ENCODE measurements at places on chromosomes 16 and 17.

DNA sequence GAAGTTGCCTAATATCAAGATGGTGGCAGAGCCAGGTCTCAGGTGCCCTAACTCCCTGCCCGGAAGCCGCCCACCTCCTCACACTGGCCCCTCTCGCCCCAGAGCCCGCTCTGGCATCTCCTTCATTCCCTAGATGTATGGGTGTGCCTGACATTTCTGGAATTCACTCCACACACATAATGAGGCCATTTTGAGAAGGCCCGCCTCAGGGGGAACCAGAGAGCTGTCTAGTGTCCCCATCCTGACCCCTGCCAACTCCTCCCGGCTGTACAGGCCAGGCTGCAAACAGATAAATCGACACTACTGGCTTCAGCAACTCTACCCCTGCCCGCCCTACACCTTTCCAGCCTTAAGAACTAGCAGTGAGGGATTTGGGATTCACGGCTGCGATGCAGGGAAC is 7.7 kb downstream of the WNT3 start:
- DNase-seq = no peak

DNA sequence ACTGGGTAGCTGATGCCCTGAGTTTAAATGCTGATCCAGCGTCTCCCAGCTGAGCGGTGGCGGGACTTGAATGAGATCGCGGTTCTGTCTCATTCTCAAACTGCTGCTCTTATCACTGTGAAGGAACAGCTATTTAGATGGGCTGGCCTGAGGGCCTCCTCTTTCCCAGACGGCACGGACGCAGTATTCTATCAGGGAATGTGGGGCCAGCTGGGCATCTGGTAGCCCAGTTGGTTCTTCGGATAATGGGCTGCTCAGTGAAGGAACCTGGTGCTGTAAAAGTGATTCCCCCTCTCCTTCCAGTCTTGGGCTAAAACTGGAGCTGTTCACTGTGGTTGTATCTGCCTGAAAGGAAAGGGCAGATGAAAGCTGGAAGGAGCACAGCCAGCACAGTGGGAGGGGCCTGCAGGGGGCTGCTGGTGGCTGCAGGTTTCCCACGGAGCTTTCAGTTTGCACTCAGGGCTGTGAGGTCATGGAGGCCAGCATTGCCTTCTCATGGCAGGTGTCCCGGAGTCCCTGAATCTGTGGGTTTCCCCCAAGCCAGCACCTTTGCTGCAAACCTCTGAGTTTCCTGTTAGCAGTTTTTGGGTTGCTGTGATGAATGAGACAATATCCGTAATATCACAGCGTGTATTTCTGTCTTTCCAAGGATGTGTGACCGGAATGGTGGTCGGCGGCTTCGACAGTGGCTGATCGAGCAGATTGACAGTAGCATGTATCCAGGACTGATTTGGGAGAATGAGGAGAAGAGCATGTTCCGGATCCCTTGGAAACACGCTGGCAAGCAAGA is 3.6 kb downstream of the IRF8 start:
- DNase-seq = peak; percentile 43

- no peak for DNase-seq
Observed at GRCh38 chr17:34095106-34095505, 160.0 kb upstream of the CCL2 start.

DNA sequence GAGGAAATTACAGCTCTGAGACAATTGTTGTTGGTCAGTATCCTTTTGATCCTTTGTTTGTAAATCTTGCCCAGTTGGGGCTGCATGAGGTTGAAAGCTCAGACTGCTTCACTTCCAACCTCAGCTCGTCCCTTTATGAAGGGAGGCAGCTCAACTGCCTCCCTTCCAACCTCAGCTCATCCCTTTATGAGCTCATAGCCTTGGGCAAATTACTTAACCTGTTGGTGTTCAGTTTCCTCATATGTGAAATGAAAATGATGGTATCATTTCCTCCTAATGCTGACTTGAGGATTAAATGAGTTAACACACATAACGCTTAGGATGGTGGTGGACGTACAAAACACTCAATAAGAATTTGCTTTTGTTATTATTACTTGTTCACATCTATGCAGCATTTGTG is 265.1 kb downstream of the CDH13 start:
- DNase-seq = no peak

DNA sequence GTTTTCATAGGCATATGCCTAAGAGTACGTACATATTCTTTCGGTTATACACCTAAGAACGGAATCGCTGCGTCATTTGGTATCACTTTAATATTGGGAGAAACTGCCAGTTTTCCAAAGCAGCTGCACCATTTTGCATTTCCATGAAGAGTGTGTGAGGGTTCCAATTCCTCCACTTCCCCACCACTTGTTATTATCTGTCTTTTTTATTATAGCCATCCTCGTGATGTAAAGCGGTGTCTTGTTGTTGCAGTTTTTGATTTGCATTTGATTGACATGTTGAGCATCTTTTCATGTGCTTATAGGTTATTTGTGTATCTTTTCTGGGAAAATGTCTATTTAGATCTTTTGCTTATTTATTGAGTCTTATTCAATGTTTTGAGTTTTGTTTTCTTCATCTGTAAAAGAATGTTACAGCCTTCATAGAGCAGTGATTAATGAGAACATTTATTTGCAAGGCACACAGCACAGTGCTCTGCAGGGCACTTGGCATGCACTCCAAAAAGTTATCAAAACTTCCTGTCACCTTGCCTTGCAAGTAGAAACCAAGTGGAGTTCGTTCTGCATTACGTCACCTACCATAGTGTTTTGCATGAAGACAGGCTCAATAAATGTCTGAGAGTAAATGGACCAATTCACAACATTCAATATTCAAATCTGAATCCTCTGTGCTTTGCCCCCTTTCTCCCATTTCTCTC is 26.6 kb upstream of the ST6GALNAC1 start:
- no peak for DNase-seq

DNA sequence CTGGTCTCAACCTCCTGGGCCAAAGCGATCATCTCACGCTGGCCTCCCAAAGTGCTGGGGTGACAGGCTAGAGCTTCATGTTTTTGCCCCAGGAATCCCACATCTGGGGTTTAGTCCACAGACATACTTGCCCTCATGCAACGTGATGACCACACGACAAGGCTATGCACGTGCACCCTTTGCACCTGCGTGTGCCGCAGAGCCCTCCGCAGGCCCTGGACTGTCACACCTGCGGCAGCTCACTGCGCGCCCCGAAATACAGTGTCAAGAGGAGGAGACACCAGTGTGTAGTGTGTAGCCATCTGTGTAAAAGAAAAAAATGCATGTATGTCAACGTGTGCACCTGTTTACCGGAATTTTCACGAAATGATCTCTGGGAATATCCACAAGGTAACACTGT is 3.5 kb upstream of the MYADML2 start:
- DNase-seq = no peak

- DNase-seq = no peak
Observed at GRCh38 chr17:37841232-37841631, 83.0 kb upstream of the TBC1D3K start.

DNA sequence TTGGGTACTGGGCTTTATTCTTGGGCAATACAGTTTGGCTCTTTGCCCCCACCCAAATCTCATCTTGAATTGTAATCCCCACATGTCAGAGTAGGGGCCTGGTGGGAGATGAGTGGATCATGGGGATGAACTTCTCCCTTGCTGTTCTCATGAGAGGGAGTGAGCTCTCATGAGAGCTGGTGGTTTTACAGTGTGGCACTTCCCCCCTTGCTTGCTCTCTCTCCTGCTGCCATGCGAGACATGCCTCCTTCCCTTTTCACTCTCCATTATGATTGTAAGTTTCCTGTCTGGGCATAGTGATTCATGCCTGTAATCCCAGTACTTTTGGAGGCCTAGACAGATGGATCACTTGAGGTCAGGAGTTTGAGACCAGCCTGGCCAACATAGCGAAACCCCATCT is 18.1 kb upstream of the CNEP1R1 start:
- DNase-seq = no peak
